ENCODE measurements at places on chromosomes 5 and 9. TPM values are rescaled to one million over a fixed set of nuclear protein-coding genes. Genes with fewer than 3 reads are reported as not detected.

The SLIT3 gene
- total RNA-seq = 0.22 TPM

The PITX1 gene
- not detected for total RNA-seq

The FBP1 gene
- 0.31 TPM for total RNA-seq

The GABRA6 gene
- total RNA-seq = not detected

The TRIM36 gene
- total RNA-seq = 42.6 TPM

The PCDH12 gene
- total RNA-seq = not detected

The FOXD4L4 gene
- 0.15 TPM for total RNA-seq

The PCDHB12 gene
- 3.0 TPM for total RNA-seq

The ECM2 gene
- total RNA-seq = not detected

DNA sequence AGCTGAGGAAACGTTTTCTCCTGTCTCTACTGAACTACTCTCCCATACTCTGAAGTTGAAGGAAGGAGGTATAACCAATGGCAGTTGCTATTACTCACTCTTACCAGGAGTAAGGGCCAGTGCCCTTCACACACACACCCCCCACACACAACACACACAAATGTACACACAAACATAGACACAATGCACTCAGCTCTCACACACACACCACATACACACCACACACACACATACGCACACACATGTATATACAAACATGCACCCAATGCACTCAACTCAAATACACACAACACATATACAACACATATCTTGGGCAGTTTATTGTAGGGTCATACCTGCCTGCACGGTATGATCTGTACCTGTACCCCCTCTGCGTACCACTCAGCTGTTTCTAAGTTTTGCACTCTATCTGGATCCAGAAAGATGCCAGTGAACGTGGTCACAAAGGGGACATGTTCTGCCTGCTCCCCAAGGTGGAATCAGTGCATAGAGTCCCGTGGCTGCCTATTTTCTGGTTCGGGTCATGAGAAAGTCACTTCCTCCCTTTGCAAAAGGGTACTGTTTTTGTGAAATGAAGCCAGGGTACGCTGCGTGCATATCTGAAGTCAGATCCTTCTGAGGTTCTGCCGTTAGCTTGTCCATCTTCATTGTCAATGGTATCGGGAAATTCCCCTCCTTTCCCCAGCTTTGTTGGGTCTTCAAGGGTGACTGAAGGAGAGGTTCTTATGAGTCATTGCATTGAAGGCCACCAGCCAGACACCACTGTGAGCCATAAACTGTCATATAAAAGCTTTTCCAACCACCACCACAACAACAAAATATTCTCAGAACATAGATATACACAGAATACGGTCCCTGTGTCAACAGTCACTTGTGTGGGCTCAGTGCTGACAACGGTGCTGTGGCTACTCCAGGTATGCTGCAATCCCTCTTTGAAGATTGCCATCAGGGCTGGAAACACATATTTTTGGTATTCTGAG lies 131.9 kb downstream of the UGCG start:
- DNase-seq = no peak

GRCh38 chr9:125700791-125701190 lies 6.2 kb downstream of the MAPKAP1 start:
- no peak for DNase-seq

- DNase-seq = no peak
Observed at GRCh38 chr5:112275671-112276070, 143.4 kb downstream of the EPB41L4A start.

DNA sequence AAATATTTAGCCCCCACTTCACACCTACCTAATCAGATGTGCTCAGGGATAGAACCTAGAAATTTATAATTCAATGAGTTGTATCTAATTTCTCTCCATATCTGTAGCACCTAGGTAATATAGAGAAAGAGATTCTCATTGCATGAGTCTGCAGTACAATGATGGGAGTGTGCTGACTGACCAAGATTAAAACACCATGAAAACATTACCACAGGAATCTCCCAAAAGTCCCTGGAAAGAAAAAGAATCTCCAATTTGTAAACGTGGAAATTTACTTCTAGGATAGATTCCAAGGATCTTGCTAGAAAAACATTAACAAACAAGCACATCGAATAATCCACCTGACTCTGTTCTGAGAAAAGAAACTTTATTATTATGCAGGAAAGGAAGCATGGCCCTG lies 45.0 kb upstream of the DMRTA1 start:
- DNase-seq = no peak

- peak; percentile 88 for DNase-seq
Observed at GRCh38 chr5:134371834-134372340, 518 bp downstream of the UBE2B start.

- DNase-seq = no peak
Observed at GRCh38 chr5:38105231-38105570, 153.2 kb upstream of the EGFLAM start.

GRCh38 chr5:167920589-167920988 lies 370.9 kb upstream of the WWC1 start:
- DNase-seq = no peak

DNA sequence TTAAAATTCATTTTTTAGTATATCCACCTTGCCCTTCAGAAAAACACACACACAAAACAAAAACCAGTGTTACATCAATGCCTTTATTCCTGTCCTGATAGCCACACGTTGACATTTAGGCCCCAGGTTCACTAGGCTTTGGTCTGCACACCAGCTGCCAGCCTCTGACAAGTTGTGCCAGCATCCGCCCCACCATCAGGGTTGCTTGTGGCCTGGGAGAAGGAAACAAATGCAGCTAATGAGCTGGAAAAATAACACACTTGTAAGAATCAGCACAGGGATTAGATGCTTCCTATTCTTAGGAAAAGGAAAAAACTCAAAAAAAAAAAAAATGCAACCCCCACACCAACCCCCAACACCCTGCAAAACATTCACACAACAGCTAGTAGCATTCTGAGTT lies 404.0 kb upstream of the GRIA1 start:
- peak; percentile 48 for DNase-seq

GRCh38 chr9:120392711-120393110 lies 187.3 kb downstream of the CDK5RAP2 start:
- DNase-seq = no peak

GRCh38 chr5:160269017-160269416 lies 39.7 kb downstream of the FABP6 start:
- DNase-seq = no peak

DNA sequence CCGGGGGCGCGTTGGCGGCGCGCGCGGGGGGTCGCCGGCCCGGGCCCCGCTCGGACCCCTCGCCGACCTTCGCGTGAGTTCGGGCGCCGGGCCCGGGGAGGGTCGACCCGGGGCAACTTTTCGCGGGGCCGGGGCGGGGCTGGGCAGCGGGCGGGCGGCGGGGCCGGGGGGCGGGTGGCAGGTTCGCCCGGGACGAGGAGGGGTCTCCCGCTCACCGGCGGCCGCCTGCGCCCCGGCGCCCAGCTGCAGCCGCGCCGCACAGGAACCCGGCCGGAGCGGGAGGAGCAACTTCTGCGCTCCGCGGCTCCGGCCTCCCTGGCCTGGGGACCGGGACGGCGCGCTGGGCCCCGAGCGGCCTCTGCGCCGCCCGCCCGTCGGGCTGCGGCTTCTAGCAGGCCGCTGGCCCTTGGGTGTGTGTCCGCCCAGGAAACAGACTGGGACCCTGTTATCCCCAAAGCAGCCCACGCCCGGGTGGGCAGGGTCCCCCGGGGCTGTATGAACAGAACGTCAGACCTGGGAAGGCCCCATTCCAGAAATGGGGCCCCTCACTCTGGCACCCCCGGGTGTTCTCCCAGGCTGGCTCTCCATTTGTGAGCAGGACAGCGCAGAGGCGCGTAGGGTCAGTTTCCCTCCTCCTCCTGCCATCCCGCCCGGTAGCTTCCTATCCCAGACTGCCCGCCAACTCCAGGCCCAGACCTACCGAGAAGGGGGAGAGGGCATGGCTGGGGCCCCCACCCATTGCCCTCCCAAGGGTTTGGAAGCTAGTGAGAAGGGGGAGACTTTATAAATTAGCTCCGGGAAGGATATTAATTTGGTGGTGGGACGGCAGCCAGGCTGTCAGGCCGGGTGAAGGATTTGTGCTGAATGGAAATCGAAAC lies 708 bp downstream of the RXRA start:
- DNase-seq = peak; percentile 67

GRCh38 chr5:133844836-133845235 lies 123.6 kb downstream of the C5orf15 start:
- DNase-seq = no peak

DNA sequence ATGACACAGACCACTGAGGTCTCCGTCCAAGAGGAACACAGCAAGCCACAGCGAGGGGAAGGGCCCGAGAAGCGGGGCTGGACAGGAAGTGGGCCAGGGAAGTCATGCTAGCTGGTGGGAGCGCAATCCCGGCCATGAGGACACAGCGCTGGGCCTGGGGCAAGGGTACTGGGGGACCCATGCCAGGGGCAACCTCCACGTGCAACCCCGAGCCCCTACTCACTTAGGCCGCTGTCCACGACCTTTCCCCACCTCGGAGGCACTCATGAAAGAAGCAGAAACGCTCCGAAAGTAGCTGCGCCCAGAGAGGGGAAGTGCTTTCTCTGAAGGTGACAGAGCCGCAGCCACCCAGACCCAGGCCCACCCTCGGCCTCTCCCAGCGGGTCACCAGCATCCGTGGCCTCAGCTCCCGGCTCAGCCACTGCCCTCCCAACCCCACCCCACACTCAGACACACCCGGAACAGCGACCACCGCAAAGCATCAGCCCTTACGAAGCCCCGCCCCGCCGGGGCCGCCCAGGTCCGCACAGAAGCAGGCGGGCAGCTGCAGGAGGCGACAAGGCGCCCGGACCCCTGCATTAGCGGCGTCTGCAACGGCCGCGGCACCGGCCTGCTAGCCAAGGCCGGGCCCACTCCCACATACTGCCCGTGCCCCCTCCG lies 782 bp downstream of the BICD2 start:
- peak; percentile 84 for DNase-seq

GRCh38 chr5:111584651-111585050 lies 72.3 kb upstream of the STARD4 start:
- DNase-seq = no peak

- DNase-seq = peak; percentile 94
Observed at GRCh38 chr5:5494489-5495402, 72.3 kb downstream of the ICE1 start.

DNA sequence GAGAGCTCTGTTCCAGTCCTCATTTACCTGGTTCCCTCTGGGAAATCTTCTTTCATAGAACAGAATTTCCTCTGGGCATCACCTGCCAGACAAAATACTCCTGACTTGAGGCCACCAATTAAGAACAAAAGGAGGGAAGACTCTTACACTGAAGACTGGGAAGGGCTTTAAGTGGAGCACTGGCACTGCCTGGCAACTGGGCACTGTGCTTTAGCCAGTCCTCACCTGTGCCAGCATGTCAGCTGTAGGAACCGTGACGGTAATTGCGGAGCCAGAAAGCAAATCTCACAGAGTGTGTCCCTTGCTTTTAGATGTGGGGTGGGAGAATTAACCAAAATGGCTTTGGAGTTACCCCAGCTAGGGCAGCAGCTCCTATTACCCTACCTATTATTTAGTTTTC lies 40.6 kb downstream of the FAM219A start:
- no peak for DNase-seq

DNA sequence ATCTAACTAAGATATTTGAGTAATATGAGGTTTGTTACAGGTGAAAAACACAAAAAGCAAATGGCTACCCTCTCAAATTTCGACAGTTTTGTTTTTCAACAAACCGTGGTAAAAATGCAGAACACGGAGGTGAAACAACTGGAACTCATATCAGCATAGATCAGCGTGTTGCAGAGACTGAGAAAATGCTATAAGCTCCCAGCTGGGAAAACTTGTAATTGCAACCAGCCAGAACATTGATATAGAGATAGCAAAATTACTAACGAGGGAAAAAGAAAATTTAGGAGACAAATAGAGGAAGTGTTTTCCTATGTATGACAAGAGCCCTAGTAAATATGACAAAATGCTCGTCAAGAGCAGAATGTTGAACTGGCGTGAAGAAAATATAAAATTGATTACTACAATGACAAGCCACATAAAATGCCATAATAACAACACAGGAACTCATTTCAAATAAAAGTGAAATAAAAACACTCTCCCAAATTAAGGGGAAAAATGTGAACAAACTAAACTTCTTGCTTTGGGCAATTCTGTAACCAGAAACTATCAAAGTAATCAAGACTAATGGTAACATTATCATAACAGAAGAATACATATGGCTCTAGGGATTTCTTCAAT lies 1989.8 kb downstream of the EFNA5 start:
- no peak for DNase-seq

DNA sequence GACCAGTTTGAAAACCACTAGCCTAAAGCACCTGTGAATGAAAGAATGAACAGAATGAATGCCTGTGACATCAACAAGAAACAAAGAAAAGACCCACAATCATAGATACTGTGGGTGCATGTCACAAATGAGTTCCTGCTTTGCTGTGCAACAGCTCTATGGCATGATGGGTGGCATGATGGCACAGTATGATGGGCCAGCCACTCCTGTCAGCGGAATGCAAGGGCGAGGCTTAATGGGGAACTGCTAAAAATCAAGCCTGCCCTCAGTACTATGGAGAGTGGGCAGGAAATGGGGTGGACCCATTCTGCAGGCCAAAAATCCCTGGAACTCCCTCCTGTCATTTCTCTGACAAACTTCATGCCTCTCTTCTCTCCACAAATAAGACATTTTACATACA lies 89.0 kb downstream of the DCP2 start:
- no peak for DNase-seq

DNA sequence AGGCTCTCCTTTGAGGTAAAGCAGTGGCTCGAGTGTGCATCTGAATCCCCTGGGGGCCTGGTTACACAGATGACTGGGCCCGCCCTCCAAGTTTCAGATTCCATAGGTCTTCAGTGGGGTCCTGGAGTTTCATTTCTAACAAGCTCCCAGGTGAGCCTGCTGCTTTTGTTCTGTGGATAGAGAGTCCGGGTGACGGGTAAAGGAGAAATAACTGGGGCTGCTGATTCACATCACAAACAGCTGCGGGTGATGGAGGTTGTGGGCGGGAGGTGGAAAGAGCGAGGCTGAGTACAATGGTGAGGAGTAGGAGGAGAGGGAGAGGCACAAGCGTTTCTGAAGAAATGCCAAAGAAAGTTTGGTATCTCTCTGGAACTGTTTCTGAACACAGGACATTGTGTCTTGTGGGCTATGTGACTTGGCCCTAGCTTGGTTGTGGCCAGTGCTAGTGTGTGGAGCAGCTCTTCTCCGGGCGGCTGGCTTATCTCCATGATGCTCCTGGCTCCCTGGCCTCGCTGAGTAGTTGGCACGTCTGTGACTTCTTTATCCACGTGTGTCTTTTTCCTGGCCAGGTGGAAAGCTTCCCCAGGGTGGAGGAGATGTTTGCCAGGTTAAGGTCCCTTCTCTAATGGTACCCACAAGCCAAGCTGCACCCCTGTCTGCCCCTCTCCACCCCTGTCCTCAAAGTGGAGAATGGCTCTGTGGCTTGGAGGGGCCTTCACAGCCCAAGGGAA lies 61.7 kb downstream of the HSPA4 start:
- no peak for DNase-seq

DNA sequence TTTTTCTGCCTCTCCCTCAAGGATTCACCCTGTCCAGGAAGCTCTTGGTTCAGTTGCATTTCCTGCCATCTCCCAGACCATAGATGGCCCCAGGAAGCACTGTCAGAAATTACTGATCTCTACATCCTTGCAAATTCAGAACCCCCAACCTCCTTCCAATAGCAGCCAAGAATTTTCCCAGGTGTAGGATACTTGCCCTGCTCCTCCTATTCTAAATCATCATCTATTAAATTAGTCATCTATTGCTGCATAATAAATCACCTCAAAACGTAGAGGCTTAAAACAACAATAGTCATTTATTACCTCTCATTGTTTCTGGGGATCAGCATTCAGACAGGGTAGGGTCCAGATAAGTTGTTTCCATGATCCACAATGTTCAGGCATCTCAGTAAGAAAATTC lies 26.1 kb upstream of the ADRA1B start:
- DNase-seq = no peak

Data from neural progenitor cell (in vitro differentiated cells).